Activated gamma-delta T cell (primary cell): ENCODE measurements at places on chromosomes 3 and 15.

DNA sequence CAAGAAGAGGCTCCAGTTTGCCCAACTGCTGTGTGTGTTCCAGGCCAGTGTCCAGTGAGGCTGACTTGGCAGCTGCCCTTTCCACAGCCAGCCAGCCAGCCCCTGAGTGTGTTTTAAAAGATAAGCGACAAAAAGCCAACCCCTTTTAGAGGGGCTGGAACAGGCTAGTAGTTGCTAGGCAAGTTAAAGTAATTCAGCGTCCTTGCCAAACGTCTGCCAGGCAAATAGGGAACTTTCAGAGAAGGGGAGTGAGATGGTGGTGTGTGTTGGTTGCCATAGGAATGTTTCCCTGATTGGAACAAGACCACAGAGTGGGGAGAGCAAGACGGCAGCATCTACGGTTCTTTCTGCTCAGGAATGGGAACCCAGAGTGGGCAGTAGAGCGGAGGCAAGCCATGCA, 86.3 kb downstream of the TMEM108 start:
- DNase-seq = no peak

DNA sequence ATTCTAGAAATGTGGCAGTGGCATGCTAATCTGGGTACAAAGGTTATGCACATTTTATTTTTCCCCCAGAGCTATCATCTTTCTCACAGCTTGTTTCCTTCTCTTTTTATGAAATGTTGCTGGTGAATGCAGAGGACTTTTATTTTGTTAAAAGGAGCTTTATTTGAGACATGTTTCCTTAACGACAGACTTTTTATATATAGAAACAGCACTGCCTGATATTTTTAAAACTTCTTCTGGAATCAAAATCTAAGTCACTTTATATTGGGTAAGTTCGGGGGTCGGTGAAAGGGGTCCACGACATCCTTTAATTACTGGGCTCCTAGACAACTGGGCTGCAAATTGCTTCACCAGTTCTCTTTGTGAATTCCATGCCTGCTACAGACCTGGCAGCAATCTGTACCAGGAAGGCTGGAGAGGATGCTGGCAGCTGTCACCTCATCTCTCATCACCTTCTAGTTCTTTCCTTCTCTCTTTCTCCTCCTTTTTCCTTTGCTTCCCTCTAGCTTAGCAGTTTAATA, 464.7 kb downstream of the PDCD6IP start:
- no peak for DNase-seq

DNA sequence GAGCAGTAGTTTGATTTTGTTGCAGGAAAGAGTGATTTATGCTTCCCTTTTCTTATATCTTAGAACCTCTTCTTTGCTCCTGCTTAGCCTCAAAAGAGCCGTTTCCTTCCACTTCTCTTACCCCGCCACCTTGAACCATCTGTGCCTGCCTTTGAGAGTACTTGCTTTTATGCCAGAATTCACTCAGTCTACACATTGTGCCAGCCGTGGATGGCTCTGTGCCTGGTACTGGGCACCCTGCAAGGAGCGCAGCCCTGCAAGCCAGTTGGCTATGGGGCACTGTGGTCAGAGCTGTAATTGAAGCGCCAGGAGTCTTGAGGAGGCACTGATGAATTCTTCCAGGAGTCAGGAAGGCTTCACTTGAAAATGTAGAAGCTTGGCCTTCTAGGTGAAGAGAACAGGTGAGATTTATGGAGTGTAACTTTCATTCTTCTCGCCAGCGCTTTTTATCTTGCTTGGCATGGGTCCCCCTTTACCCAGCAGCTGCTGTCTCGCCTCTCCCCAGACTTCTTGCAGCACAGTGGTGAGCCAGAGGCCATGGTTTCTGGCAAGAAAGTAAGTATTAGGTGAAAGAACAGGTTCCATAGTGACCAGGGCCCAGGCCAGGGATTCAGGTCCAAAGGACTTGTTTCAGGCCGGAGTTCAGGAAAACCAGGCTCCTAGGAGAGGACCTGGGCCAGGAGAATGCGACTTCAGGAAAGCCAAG, 4.9 kb downstream of the TMED3 start:
- DNase-seq = no peak

DNA sequence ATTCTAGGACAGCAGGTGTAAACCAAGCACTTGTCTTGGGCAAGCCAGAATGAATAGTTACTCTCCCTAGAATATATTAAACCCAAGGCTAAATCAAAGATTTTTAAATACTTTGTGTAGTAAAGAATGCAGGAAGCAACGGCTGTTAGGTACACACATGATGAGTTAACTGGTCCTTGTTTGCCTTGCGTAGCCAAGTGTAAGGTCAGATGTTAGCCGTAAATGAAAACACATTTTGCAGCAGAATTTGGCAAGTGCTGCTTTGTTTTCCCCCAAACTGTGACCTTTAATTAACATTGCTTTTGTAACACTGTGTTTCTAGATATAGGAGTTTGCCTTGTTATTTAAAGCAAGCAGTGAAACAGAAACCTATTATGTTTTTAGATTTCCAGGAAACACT, 368.7 kb downstream of the IL5RA start:
- DNase-seq = no peak

DNA sequence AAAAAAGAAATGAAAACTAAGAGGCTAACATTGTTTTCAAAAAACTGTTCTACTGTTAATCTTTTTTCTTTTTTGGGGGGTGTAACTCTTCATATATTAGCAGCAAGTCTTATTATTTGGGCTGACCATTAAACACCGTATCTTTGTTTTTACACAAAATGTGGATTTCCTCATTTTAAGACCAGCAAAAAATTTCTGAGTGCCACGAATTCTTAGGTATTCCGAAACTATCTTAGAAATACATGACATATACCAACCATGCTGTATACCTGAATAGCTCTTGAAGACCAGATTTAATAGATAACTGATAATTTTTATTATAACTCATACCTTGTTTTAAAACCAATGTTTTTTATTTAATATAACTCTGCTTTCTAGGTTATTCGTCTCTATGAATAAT, 620 bp upstream of the TTC23 start:
- no peak for DNase-seq

DNA sequence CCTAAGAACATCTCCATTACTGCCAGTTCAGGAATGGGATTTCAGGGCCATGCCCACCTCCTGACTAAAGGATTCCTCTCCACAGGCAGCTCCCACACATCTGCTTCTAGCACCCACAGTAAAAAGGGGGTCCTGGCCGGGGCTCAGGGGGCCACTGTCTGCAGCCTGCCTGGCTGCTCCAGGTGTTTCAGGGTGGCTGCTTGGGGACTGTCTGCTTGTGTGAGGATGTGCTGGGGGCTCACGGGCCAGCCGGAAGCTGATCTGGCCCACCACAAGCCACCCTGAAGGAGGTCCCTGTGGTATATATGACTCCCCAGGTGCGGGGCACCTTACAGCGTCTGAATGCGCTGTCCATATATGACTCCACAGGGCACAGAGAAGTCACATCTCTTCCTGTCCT, 135.4 kb downstream of the NSMCE3 start:
- no peak for DNase-seq

- DNase-seq = no peak
Measured at GRCh38 chr15:79261836-79262235, 20.7 kb upstream of the ANKRD34C start.

GRCh38 chr3:179147514-179147872, 664 bp upstream of the PIK3CA start:
- peak; percentile 26 for DNase-seq

DNA sequence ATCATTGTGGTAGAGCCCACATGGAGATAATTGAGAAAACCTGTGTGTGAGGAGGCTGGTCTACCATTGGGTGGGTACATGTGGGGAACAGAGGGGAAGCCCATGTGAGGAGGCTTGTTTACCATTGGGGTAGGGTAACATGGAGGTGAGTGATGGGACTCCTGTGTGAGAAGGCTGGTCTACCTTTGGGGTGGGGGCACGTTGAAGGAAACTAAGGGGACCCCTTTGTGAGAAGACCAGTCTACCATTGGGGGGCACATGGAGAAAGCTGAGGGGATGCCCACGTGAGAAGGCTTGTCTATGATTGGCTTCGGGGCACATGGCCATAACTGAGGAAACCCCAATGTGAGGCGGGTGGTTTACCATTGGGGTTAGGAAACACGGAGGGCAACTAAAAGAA, 158.5 kb downstream of the FBLN2 start:
- no peak for DNase-seq

DNA sequence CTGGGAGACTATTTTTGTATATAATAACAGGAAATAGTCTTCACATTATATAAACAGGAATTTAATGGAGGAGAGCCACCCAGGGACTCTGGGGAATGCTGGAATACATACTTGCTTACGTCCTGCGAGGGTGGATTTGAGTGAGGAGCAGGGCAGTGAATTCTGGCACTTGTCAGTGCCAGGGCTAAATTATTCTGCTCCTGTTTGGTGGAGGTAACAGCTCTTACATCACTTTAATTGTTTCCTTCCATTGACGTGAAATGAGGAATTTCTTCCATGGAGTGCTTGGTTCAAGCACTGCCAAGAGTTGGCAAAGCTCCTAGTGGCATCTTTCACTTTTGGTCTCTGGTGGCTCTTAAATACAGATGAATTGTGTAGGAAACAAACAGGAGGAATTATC, 94.1 kb upstream of the GOLGA8J start:
- DNase-seq = no peak
